Progenitor cell of endocrine pancreas (in vitro differentiated cells): ENCODE measurements at places on chromosomes 11 and 22. TPM values are rescaled to one million over a fixed set of nuclear protein-coding genes. Genes with fewer than 3 reads are reported as not detected.

CRYBB2 gene
- total RNA-seq: 0.81 TPM in 1 of 2 replicates, not detected in the other

MPZL2 gene
- total RNA-seq: 22.4 and 22.9 TPM in 2 replicates

TESMIN gene
- total RNA-seq: 24.2 and 26.6 TPM in 2 replicates

FAM227A gene
- total RNA-seq: 18.3 and 18.6 TPM in 2 replicates

CADM1 gene
- total RNA-seq: 147 and 154 TPM in 2 replicates

ANAPC15 gene
- 56.1 and 61.3 TPM in 2 replicates for total RNA-seq

RFPL1 gene
- total RNA-seq: 0.22 TPM in 1 of 2 replicates, not detected in the other

F2 gene
- 21.8 and 22.8 TPM in 2 replicates for total RNA-seq

RASGRP2 gene
- 0.53 and 0.73 TPM in 2 replicates for total RNA-seq

LMNTD2 gene
- total RNA-seq: 15.6 and 19.3 TPM in 2 replicates

OR52E8 gene
- not detected in 2 replicates for total RNA-seq

FZD4 gene
- total RNA-seq: 9.3 and 11.7 TPM in 2 replicates

TRPC6 gene
- total RNA-seq: 0.05 and 0.58 TPM in 2 replicates

MIAT gene
- total RNA-seq: 1.3 and 1.4 TPM in 2 replicates

SLC1A2 gene
- 0.07 and 0.44 TPM in 2 replicates for total RNA-seq

TNNI2 gene
- total RNA-seq: 0.55 and 0.69 TPM in 2 replicates
